ENCODE measurements at places on chromosomes 13 and 19.

- no peak overlapping the region for H3K27ac ChIP-seq
- H3K27me3 ChIP-seq, result no peaks in the 10 kb centered on the region
- no peaks in the 10 kb centered on the region for H3K4me1 ChIP-seq
- no peak overlapping the region for H3K4me3 ChIP-seq
Measured at GRCh38 chr19:17567940-17568339, 12.5 kb downstream of the COLGALT1 start.

DNA sequence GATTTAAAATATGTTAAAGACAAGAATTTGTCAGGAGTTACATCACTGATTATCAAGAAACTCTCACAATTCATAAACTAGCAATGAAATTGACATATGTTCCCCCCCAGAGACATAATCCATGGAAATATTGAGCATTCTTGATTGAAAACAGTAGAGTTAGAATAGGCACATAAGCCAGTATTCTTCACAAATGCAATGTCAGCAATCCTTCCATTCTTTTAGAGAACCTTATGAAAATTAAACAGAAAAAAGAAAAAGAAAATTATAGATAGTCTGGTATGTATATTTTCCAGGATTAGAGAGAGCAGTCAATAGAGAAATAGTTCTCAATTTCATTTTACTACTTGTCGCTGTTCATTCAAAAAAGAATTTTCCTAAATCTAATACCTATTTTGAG, 458.4 kb downstream of the EFNB2 start:
- no peak overlapping the region for H3K27ac ChIP-seq
- DNase-seq, result no peak
- no peak overlapping the region for H3K4me3 ChIP-seq
- H3K36me3 ChIP-seq, result no peaks in the 10 kb centered on the region
- no peaks in the 10 kb centered on the region for H3K4me1 ChIP-seq

DNA sequence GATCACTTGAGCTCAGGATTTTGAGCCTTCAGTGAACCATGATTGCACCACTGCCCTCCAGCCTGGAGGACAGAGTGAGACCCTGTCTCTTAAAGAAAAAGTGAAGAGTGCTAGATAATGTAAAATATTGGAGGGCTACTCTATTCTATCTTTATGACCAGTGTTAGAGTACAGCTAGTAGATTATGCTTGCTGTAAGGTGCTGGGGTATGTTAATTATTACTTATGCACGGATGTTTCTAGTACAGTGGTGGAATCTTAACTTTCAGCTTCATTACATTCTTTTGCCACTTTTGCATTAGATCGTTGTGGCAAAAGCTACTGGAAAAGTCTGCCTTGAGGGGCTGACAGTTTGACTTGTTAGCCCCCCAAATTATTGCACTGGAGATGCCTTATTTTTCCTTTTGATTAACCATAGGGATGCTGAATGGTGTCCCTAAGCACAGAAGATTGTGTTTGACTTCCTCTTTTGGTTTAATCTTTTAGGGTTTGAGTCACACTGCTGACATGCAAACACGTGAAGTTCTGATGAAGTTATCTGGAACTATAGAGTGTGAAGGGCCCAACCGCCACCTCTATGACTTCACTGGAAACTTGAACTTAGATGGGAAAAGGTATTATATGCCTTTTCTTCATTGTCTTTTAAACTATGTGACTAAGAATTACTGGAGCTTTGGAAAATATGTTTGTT, 169.8 kb downstream of the ATP8A2 start:
- no peak overlapping the region for H3K27ac ChIP-seq
- H3K27me3 ChIP-seq, result peaks cover 15% of the 10 kb centered on the region
- DNase-seq, result no peak

DNA sequence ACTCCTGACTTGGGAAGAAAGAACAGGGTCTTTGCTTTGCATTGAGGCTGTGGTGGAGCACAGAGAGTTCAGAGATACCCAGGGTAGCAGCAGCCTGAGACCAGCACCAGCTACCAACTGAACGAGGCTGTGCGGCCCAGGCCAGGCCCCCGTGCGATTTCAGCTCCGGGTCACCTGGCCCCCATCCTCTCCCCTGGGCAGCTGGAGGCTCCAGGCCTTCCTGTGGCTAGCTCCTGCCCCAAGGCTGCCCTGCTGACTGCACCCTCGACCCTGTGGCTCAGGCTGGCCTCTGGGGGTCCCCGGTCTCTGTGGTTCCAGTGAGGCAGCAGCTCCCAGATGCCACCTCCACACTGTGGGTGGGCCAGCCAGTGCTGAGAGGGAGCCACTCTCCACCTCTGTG, 52.8 kb downstream of the MCF2L start:
- no peak for DNase-seq
- no peaks in the 10 kb centered on the region for H3K27me3 ChIP-seq
- peaks cover 14% of the 10 kb centered on the region for H3K36me3 ChIP-seq
- H3K27ac ChIP-seq, result no peak overlapping the region

DNA sequence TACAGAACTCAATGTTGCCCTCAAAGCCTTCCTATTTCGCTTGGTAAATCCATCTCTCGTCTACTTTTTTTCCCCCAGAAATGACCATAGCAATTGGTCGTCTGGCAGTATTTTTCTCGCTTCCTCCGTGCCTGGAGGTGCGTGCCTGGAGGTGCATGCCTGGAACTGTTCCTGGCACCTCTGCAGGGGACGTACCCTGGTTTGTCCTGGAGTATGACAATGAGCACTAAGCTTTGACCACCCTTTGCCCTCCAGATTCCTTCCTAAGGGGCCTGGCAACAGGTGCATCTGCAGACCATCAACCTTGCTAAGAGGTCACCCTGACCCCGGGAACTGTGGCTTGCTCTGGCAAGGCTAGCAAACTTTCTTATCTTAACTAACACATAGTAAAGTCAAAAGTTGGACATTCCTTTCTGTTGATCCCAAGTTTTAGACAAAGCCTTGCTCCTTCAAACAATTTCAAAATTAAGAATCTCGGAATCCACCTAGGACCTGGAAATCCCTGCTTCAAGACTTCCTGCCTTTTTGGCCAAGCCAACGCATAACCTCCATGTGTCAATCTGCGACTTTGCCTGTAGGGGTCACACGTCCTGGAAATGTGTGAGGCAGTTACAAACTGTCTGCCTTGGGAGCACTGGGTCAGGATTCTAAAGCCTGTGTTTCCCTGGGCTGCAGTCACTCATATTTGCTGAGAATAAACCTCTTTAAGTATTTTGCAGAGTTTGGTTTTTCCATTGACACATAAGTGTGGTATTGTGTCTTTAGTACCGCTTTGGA, 28.8 kb upstream of the TUBGCP3 start:
- H3K27me3 ChIP-seq, result peaks cover 43% of the 10 kb centered on the region
- peak overlapping the region; percentile 53 for H3K27ac ChIP-seq

- peaks cover 25% of the 10 kb centered on the region for H3K27me3 ChIP-seq
- no peak overlapping the region for H3K4me3 ChIP-seq
- no peak overlapping the region for H3K27ac ChIP-seq
- no peaks in the 10 kb centered on the region for H3K36me3 ChIP-seq
Measured at GRCh38 chr13:110187641-110188161, 119.3 kb downstream of the COL4A1 start.

DNA sequence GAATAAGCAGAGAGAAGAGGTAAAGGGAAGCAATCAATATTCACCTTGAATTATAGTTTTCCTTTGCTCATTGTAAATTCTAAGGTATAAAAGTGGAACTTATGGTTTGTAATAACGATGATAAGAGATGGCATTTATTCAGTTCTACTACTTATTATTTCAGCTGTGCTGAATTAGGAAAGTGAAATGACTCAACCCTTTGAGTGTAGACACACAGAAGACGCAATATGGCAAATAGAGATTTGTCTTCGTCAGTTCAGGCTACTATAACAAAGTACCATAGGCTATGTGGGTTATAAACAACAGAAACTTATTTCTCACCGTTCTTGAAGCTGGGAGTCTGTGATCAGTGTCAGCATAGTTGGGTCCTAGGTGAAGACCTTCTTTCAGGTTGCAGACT, 713.0 kb upstream of the PCDH9 start:
- DNase-seq, result no peak
- no peaks in the 10 kb centered on the region for H3K27me3 ChIP-seq
- no peak overlapping the region for H3K4me3 ChIP-seq
- no peaks in the 10 kb centered on the region for H3K36me3 ChIP-seq

GRCh38 chr19:13244920-13245319, 94.7 kb downstream of the IER2 start:
- H3K27me3 ChIP-seq, result no peaks in the 10 kb centered on the region
- peak overlapping the region; percentile 57 for H3K27ac ChIP-seq
- H3K4me3 ChIP-seq, result no peak overlapping the region

DNA sequence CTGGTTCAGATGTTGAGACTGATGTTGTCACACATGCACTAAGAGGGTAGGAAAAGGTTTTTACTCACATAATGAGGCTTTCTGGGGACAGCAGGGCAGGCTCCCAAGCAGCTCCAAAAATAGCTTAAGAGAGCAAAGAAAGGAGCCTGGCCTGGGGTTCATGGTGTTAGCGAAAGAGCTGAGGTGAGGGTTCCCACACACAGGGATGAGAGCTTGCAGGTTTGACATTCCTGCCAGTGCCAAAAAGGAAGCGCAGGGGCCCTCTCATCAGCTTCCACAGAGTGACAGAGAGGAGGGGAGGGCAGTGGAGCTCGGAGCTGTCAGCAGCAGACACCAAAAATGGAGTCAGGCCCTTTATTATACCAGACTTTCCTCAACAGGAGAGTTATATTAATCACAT, 65.5 kb upstream of the FAM216B start:
- no peak for DNase-seq
- no peak overlapping the region for H3K27ac ChIP-seq
- no peaks in the 10 kb centered on the region for H3K36me3 ChIP-seq

DNA sequence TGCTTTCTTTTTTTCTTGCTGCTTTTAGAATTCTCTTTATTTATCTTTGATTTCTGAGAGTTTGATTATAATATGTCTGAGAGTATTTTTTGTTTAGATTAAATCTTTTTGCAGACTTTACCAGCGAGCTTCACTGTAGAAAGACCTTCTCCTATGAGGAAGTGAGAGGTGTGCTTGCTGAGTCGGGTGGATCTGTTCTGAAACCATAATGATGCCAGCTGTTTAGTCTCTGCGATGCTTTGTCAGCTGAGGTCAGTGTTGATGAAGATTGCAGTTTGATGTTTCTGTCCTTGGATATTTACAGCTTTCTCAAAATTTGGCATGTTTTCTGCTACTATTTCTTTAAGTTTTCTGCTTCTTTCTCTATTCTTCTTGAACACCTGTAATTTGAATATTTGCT, 309.1 kb upstream of the SLITRK6 start:
- no peak overlapping the region for H3K27ac ChIP-seq
- no peaks in the 10 kb centered on the region for H3K4me1 ChIP-seq
- peaks cover 4% of the 10 kb centered on the region for H3K36me3 ChIP-seq
- no peaks in the 10 kb centered on the region for H3K27me3 ChIP-seq

DNA sequence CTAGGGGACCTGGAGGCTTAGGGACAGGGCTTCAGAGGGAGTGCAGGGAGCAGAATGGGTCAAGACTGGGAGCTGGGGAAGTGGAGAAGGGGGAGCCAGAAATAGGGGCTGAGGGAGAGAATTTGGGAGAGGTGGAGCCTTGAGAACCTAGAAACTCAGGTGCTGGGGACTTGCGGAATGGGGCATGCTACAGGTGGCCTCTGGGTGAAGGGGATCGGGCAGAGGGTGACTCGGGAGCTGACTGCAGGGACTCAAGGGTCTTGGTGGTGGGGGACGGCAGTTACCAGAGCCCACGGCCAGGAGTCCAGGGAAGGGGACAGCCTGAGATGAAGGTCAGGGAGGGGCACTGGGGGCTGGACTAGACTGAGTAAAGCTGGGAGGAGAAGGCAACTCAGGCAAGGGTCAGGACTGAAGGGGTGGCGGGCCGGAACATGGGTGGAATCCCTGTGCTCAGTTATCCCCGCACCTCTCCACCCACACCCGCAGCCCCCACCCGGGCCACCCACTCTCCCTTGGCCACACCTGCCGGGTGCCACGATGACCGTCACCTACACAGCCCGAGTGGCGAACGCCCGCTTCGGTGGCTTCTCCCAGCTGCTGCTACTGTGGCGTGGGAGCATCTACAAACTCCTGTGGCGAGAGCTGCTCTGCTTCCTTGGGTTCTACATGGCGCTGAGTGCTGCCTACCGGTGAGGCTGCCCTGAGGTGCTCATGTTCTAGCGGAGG, 628 bp downstream of the BEST2 start:
- DNase-seq, result no peak
- no peak overlapping the region for H3K27ac ChIP-seq
- H3K27me3 ChIP-seq, result peaks cover 48% of the 10 kb centered on the region
- H3K4me3 ChIP-seq, result no peak overlapping the region
- H3K4me1 ChIP-seq, result peaks cover 5% of the 10 kb centered on the region

DNA sequence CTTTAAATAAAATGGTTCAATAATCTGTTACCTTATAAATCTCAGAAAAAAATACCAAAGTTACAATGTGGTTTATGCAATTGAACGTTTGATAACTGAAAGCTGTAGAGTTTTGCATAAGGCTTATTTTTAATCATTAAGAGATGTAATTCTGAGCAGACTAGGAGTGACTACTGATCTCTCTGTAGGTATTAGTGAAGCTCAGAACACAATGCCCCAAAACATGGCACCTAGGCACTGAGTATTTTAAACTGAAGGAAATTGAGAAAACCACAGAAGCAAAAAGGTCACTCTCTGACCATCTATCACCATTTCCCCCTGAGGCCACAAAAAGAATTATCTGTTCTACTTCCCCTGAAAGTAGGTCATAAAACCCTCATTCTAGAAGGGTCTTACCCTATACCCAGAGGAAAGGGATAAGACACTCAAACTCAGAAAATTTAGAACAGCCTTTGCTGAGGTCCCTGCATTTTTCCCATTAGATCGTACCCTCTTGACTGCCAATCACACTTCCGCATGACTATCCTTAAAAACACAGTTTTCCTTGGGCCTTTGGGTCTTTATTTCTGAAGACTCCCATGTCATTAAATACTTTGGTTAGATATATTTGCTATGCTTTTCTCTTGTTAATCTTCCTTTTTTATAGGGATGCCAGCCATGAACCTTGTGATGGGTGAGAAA, 158.1 kb downstream of the PCDH9 start:
- no peak for DNase-seq
- H3K27me3 ChIP-seq, result no peaks in the 10 kb centered on the region
- H3K36me3 ChIP-seq, result no peaks in the 10 kb centered on the region
- H3K27ac ChIP-seq, result no peak overlapping the region

DNA sequence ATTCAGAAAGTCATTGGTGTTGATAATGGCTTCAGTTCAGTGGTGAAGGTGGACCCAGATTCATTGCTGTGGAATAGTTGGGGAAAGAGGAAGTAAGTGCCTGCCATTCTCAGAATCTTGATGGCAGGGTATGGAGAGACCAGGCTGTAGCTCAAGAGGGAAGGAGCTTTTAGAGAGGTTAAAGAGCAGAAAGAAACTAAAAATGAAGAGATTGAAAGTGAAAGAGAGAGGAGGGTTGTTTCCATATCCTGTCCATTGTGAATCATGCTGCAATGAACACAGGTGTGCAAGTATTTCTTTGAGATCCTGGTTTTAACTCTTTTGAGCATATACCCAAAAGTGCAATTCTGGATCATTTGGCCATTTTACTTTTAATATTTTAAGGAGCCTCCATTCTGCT, 12.5 kb downstream of the GJB6 start:
- H3K36me3 ChIP-seq, result no peaks in the 10 kb centered on the region
- peaks cover 3% of the 10 kb centered on the region for H3K4me1 ChIP-seq
- peaks cover 6% of the 10 kb centered on the region for H3K27me3 ChIP-seq
- no peak overlapping the region for H3K27ac ChIP-seq
- no peak for DNase-seq

- no peaks in the 10 kb centered on the region for H3K27me3 ChIP-seq
- peak overlapping the region; percentile 95 for H3K27ac ChIP-seq
- H3K4me1 ChIP-seq, result peaks cover 37% of the 10 kb centered on the region
- H3K36me3 ChIP-seq, result peaks cover 16% of the 10 kb centered on the region
- H3K4me3 ChIP-seq, result peak overlapping the region; percentile 97
Measured at GRCh38 chr19:49488863-49489537, 1.6 kb downstream of the RPL13A start.

All from naive B cell (primary cell).